Adrenal gland (tissue), 19 donors: ENCODE measurements at places on chromosomes 5 and 9. TPM values are rescaled to one million over a fixed set of nuclear protein-coding genes. Genes with fewer than 3 reads are reported as not detected.
A peak's percentile ranks its signal among the peaks of the same experiment; 100 is the strongest.

Gene IFNA5
- not detected for polyA plus RNA-seq

Gene RNF44
- polyA plus RNA-seq, result 43.1 TPM

Gene ZCCHC10
- polyA plus RNA-seq, result 15.5 TPM

Gene SNCAIP
- 1.3 TPM for polyA plus RNA-seq

Gene LCN2
- polyA plus RNA-seq, result 1.9 TPM

DNA sequence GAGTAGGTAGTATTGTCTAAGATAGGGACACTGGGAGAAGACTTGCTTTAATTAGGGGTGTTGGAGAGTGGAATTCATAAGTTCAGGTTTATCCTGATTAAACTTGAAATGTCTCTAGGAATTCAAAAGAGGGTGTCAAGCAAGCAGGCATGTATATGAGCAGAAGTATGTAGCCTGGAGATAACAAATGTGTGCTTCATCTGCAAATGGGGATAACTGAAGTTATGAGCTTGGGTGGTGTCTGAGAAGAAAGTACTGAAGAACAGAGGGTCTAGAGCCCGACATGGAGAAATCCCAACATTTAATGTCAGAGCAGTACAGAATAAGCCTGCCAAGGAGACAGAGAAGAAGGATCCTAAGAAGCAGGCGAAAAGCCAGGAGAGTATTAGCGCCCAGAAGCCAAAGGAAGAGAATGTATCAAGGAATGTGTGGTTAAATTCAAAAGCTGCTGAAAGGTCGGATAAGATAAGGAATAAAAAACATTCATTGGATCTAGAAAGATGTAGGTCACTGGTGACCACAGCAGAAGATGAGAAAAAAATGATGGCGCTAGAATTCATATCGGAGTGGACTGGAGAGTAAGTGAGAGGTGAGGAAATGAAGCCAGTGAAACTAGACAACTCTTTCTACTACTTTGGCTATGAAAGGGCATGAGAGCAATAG is 401.5 kb upstream of the PIK3R1 start:
- H3K4me3 ChIP-seq, result no peak overlapping the region
- H3K27ac ChIP-seq, result no peak overlapping the region
- no peaks in the 10 kb centered on the region for H3K27me3 ChIP-seq
- no peaks in the 10 kb centered on the region for H3K36me3 ChIP-seq
- no peak for DNase-seq

GRCh38 chr5:76615759-76616158 is 7.4 kb downstream of the F2RL2 start:
- DNase-seq, result no peak
- no peak overlapping the region for H3K27ac ChIP-seq
- H3K4me3 ChIP-seq, result no peak overlapping the region
- H3K27me3 ChIP-seq, result no peaks in the 10 kb centered on the region
- no peaks in the 10 kb centered on the region for H3K36me3 ChIP-seq

DNA sequence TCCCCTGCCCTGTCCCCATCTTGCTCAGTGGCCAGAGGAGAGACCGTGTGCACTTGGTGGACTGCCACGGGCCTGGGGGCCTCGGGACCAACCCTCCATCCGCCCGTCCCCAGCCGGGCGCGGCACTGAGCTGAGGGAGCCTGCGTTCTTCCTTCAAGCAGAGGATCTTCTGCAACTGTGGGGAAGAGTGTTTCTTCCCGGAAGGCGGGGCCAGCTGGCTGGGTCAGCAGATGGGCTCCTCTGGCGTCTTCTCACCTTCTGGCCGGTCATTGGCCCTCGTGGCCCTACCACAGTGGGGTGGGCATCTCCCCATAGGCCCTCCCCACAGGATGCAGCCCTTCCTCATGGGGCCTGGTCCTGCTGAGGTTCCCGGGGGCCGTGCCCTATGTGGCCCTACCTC is 17.4 kb downstream of the RXRA start:
- peak overlapping the region; percentile 59 for H3K27ac ChIP-seq
- H3K4me3 ChIP-seq, result no peak overlapping the region
- H3K4me1 ChIP-seq, result peaks cover 97% of the 10 kb centered on the region
- peak; percentile 53 for DNase-seq
- no peaks in the 10 kb centered on the region for H3K36me3 ChIP-seq

- no peak for DNase-seq
- no peaks in the 10 kb centered on the region for H3K4me1 ChIP-seq
- H3K27ac ChIP-seq, result no peak overlapping the region
- H3K36me3 ChIP-seq, result no peaks in the 10 kb centered on the region
- peaks cover 1% of the 10 kb centered on the region for H3K27me3 ChIP-seq
These were observed 67.3 kb upstream of the RXRA start for GRCh38 chr9:134258828-134259546.

DNA sequence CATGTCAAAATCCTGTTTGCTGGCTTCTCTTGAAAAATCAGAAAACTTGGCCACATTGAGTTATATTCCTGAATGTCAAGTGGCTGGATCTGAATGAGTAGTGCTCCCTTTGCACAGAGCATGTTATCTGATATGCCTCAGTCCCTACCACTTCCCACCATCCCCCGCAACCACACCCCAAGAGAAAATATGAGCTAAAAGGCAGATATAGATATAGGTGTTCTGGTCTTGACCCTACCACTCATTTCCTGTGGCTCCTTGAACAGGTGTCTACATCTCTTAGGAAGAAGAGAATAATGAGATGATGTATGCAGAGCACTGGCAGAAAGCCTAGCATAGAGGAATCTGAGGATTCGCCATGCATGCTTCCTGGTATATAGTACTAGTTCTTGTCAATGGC is 6.6 kb upstream of the CYSTM1 start:
- no peak overlapping the region for H3K27ac ChIP-seq
- H3K4me1 ChIP-seq, result peaks cover 13% of the 10 kb centered on the region
- H3K27me3 ChIP-seq, result no peaks in the 10 kb centered on the region
- DNase-seq, result no peak

DNA sequence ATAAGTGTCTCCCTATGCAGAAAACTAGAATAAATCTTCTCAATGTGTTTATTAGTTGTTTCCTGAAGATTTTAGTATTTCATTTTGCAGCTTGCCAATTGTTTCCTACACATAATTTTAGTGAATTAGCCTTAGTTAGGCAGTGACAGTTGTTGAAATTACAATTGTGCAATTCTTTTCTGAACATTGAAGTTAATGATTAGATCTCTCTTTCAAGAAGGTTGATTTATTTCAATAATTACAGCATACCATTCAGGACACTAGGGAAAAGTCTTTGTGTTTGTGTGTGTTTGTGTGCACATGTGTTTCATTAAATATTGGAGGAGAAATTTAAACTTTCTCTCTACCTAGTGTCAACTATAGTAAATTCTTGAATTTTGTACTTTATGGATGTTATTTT is 199.6 kb upstream of the MPDZ start:
- H3K36me3 ChIP-seq, result no peaks in the 10 kb centered on the region
- no peak overlapping the region for H3K4me3 ChIP-seq
- DNase-seq, result no peak
- no peaks in the 10 kb centered on the region for H3K27me3 ChIP-seq
- no peaks in the 10 kb centered on the region for H3K4me1 ChIP-seq
